Activated CD4-positive, alpha-beta T cell treated with anti-CD3 and anti-CD28 coated beads, Interleukin-2, amount 50 U/mL, for 4 hours (primary cell): ENCODE measurements at places on chromosomes 3 and 15.
A peak's percentile ranks its signal among the peaks of the same experiment; 100 is the strongest.

DNA sequence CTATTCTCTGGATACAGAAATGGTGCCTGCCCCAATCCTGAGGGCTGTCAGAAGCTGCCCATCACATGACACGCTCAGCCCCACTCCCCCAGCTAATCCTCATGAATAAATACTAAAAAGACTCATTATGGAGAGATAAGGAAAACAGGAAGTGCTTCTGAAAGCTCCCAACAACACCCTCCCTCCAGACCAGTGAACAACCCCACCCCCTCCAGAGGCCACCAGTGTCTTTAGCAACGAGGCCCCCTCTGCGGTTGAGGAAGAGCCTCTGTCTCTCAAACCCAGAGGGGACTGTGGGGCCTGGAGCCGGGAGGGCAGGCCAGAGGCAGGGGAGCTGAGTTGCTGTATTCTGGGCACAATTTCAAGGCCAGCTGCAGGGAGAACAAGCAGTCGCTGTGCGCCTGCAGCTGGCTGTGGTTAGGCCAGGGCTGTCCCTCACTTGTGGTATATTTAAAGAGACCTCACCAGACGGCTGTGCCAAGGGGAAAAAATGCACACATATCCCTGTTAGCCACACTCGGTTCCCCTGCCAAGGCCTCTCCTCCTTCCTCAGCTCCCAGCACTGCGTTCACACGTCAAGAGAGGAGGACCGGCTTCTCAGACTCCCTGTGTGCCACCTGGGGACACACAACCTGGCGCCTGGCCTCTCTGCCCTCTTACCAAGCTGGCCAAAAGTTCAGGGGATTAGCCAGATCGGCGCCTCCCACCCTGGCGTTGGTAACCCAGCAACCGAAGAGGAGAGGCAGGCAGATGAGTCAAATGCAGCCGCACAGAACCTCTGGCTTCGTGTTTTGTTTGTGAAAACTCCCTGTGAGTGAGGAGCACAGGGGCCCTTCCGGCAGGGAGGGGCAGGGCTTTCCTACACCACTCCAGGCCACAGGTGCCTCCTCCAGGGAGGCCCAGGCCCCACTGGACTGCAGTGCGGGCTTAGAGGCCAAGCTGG is 101.2 kb upstream of the ETV5 start:
- no peak for DNase-seq

DNA sequence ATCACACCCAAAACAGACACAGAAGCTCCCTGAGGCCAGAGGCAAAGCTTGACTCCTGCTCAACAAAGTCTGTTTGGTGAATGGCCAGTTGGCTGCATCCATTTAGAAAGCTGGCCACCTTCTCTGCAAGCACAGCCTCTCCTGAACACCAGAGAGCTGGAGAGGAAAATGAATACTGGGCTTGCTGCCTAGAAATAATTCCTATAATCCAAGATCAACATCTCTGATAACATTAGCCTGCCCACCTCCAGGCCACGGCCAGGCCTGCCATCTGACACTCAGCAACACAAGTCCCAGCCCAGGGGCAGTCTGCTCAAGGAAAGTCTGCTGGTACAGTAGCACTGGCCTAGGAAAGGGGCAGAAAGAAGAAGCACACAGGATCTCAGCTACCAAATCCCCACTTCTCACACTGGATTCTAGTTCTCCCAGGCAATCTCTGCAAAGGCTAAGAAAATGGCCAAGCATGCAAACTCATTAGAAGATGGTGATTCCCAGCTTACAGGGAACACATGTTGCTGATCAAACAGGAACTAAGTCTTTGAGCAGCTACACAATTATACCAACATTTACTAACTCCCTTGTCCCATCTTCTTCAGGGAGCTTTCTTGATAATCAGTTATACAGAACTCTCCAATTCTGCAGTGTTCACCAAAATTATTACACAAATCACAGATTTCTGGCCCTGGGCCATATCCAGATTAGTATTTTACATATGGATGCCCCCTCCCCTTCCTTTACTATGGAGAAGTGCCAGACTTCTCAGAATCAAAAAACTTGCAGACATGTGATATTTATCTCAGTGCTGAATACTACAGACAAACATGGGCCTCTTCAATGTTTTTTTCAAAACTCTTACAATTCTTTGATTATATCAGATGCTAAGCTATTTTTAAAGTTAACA is 9.9 kb downstream of the TBC1D2B start:
- DNase-seq: no peak

GRCh38 chr3:119240101-119240590 is 532 bp downstream of the B4GALT4 start:
- no peak for DNase-seq

GRCh38 chr3:108359011-108359410 is 62.7 kb downstream of the HHLA2 start:
- DNase-seq: no peak

DNA sequence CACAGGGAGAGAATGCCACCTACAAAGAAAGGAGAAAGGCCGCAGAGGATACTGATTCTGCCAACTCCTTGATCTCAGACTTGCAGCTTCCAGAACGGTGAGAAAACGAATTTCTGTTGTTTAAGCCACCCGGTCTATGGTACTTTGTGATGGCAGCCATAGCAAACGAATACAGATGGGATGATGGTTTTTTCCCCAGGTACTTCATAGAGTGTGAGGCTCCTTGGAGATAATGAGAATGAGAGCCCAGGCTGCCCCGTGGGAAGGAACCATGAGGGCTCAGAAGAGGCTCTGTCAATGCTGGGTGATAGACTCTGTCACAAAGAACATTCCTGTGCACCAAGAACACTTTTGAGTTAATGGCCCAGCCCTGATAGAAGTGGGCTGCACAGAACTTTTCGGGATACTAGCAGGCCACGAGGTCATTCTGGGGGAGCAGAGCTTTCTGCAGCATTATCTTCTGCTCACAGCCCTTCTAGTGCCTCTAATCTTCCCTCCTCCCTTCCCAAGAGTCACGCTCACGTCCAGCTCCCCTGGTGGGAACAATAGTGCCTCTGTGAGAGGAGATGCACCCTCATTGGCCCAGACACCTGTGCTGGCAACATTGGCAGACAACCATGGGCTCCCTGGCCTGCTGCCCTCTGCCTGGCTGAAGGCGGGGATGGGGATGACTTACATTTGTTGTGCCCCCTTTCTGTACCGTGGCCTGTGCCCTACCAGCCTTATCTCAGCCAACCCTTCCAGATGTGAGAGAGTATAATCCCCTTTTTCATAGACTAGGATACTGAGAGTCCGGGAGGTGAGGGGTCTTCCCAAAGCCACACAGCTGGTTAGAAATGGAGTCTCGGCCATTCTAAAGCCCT is 5.2 kb upstream of the RLBP1 start:
- no peak for DNase-seq

DNA sequence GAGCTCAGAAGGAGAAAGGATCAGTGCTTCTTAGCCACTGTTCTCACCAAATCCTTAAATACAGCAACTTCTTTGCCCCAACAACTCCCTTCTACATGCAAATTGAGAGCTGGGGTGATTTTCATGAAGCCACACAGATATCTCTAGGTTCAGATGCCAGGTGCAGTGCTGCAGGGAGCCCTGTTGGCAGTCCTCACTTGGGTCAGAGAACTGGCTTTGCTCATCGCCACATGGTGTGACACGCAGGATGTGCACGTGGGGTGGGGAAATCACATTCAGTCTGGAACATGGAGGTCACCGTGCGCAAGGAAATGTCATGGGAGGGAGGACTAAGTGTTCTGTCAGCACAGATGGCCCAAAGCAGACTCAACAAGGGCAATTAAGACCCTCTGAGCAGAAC is 103.8 kb downstream of the WDR76 start:
- no peak for DNase-seq

- DNase-seq: no peak
Observed at GRCh38 chr3:36649125-36649524, 115.2 kb downstream of the DCLK3 start.

- DNase-seq: no peak
Observed at GRCh38 chr3:186577521-186577920, 7.0 kb downstream of the DNAJB11 start.

- peak; percentile 67 for DNase-seq
Observed at GRCh38 chr3:128497305-128498126, 4.5 kb upstream of the GATA2 start.

GRCh38 chr3:189458528-189458927 is 172.7 kb upstream of the TP63 start:
- DNase-seq: no peak
